Pancreas (tissue), 10 donors: ENCODE measurements at places on chromosomes 4 and X.

GRCh38 chrX:39952989-39953388, 144.8 kb downstream of the BCOR start:
- DNase-seq = no peak

GRCh38 chrX:16199343-16199742, 32.1 kb downstream of the MAGEB17 start:
- DNase-seq = no peak

GRCh38 chr4:71095141-71095540, 101.7 kb downstream of the DCK start:
- DNase-seq = no peak

- DNase-seq = no peak
These were observed 73.0 kb downstream of the TLL1 start for GRCh38 chr4:165945991-165946390.

- no peak for DNase-seq
These were observed 73.6 kb upstream of the ELOVL6 start for GRCh38 chr4:110271986-110272385.

GRCh38 chr4:24880186-24880585, 32.7 kb downstream of the CCDC149 start:
- no peak for DNase-seq

DNA sequence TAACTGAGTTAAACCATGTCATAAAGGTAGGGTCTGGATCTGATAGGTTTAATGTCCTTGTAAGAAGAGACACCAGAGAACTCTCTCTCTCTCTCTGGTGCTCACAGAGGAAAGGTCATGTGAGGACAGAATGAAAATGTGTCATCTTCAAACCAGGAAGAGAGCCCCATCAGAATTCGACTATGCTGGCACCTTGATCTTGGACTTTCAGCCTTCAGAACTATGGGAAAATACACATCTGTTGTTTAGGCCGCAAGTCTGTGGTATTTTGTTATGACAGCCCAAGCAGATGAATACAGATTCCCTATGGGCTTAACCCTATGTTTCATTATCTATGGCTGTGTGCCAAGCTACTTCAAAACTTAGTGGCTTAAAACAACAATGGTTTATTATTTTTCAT, 105.5 kb upstream of the DDIT4L start:
- no peak for DNase-seq

- no peak for DNase-seq
These were observed 389.1 kb downstream of the NKX6-1 start for GRCh38 chr4:84110040-84110439.

- no peak for DNase-seq
These were observed 126.9 kb upstream of the DCLK2 start for GRCh38 chr4:149951152-149951900.

DNA sequence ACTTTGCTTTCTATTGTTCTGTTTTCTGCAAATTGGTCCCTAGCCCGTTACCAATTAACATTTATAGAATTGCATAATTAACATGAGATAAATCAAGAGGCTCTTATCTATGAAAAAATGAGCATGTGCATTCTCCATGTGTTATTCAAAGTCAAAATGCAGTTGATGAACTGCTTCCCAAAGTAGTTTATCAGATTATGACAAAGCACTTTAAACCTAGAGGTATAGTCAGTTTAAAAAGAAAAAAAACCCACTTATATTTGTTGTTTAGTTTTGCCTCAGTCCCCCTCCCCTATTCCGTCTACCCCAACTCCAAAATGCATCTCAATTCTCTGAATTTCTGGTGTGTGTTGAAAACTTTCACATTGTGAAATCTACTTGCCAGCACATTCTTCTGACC, 119.5 kb downstream of the ATXN3L start:
- no peak for DNase-seq

GRCh38 chr4:114807759-114808404, 209.3 kb downstream of the UGT8 start:
- DNase-seq = peak; percentile 53
